ENCODE measurements at places on chromosomes 2 and 18.

GRCh38 chr2:9941196-9941995 lies 10.1 kb upstream of the GRHL1 start:
- no peak for DNase-seq

GRCh38 chr2:42706836-42707235 lies 57.1 kb downstream of the OXER1 start:
- DNase-seq, result no peak

DNA sequence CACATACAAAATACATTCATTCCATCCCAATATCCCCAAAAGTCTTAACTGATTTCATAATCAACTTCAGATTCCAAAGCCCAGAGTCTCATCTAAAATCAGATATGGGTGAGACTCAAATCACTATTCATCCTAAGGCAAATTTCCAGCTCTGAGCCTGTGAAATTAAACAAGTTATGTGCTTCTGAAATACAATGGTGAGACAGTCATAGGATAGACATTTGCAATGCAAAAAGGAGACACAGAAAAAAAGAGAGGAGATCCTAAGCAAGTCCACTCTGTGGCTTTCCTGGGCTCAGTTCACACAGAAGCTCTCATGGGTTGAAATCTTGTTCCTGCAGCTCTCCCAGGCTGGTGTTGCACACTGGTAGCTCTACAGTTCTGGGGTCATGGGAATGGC lies 18.3 kb downstream of the ZNF892 start:
- DNase-seq, result no peak

GRCh38 chr2:19818039-19818438 lies 83.7 kb downstream of the TTC32 start:
- no peak for DNase-seq

GRCh38 chr2:36125702-36126101 lies 229.9 kb upstream of the CRIM1 start:
- DNase-seq, result no peak

- no peak for DNase-seq
These were observed 31.4 kb upstream of the ZNG1B start for GRCh38 chr2:113406114-113406513.

DNA sequence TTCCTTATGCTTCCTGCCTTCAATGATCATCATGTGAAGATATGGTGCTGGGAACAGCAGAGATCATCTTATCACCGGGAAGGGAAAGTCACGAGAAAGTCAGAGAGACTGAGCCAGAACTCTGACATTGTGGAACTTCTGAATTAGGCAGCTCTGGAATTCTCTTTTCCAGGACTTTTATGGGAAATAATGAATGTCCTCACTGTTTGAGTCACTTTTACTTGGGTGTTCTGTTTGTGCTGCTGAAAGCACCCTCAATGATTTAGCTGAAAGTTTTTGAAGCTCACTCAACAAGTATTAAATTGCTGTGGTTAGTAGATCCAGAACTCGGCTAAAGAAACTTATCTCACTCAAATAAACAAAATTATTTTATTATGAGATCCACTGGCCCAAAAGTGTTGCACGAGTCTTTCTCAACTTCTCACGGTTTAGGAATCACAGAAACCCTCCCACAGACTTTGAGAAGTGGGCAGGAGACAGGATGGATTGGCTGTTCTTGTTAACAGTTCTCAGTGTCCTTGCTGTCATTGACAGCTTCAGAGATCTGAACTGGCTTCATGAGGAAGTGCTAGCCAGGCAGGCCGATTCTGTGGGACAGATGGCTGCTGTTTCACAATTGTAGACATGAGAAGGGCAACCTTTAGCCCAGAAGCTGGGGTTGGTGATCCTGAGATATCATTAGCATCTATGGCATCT lies 26.4 kb upstream of the ATRAID start:
- DNase-seq, result no peak

Measured in activated naive CD4-positive, alpha-beta T cell treated with anti-CD3 and anti-CD28 coated beads, Interleukin-2, amount 10 ng/mL, durations not matched to agents 7 days and 5 days (primary cell).